8988T (cell line): ENCODE measurements at places on chromosomes 5 and 9.

DNA sequence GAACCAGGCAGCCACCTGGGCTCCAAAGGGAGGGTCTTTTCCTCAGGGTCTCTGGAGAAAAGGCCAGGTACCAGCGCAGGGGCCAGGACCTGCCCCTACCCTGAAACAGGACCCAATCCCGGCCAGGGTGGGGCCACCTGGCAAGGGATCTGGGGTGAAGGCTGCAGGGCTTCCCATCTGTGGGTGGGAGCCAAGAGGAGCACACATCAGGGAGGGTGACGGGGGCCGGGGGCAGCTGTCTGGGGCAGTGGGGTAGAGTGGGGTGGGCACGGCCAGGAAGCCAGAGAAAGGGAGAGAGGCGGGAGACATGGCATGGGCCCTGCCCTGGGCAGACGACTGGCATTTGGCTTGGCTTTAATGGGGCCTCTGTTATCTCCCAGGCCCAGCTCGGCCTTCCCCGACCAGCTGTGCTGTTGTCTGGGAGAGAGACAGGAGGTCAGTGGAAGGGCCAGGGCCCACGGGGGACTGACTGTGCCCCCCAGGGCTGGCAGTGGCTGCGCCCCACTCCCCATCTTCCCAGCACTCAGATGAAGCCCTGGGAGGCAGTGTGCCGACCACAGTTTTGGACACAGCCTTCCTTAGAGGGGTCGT is 57.2 kb upstream of the RNF130 start:
- DNase-seq, result no peak

GRCh38 chr9:11928871-11929321 is 764.3 kb upstream of the TYRP1 start:
- no peak for DNase-seq

- DNase-seq, result no peak
These were observed 274.3 kb downstream of the CDH18 start for GRCh38 chr5:19713740-19714139.

GRCh38 chr9:33820231-33820745 is 3.3 kb downstream of the UBE2R2 start:
- DNase-seq, result no peak

GRCh38 chr9:128160603-128160987 is 530 bp downstream of the BBLN start:
- DNase-seq, result no peak

- DNase-seq, result no peak
These were observed 282.2 kb downstream of the TAF11L14 start for GRCh38 chr5:17916446-17916845.

- no peak for DNase-seq
These were observed 6.3 kb upstream of the GARIN3 start for GRCh38 chr5:157172403-157172802.

- DNase-seq, result no peak
These were observed 288.9 kb downstream of the RAB3C start for GRCh38 chr5:58871648-58872242.

- DNase-seq, result no peak
These were observed 65.6 kb downstream of the HOMER1 start for GRCh38 chr5:79448336-79448735.

GRCh38 chr9:88060746-88061145 is 77.5 kb downstream of the SPATA31C2 start:
- DNase-seq, result no peak

GRCh38 chr9:97706246-97706645 is 9.1 kb upstream of the XPA start:
- DNase-seq, result no peak

DNA sequence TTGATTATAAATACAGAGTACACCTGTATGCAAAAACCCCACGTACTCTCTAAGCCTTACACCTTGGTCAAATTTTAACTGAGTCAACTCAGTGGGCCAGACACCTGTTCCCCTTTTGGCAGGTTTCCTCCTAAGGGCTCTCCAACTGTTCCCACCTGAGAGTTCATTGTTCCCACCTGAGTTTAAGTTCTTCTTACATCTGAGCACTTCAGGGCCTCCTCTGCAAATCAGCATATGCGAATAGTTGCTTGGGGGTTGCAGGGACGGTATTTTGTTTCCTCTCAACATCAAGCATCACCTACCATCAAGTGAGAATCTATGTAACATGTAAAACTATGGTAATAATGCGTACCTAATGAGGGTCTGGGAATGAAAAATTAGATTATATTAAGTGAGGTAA is 300.0 kb downstream of the PIK3R1 start:
- no peak for DNase-seq

DNA sequence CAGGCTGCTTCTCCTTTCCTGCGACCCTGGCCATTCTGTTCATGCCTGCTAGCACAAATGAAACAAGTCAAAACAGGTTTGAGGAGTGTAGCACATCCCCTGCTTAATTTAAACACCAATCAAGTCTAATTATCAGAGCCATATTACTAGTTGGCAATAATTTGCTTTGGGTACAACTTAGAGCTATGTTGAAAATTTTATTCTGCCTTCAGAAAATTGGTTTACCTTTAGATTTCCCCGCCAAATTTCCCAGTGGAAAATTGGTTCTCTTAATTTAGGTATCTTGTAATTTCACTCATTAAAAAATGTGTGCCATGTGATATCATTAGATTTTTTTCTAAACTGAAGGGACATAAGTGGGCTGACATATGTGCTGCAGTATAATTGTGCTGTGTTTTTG is 265.8 kb downstream of the MAST4 start:
- DNase-seq, result no peak

- DNase-seq, result no peak
These were observed 233.1 kb downstream of the FANCC start for GRCh38 chr9:95084254-95084934.

GRCh38 chr5:173234129-173234790 is 746 bp downstream of the NKX2-5 start:
- no peak for DNase-seq
